Kidney tubule cell (primary cell): ENCODE measurements at places on chromosomes 2 and 18.

GRCh38 chr18:22488554-22488953 lies 70.8 kb upstream of the CTAGE1 start:
- DNase-seq = no peak

DNA sequence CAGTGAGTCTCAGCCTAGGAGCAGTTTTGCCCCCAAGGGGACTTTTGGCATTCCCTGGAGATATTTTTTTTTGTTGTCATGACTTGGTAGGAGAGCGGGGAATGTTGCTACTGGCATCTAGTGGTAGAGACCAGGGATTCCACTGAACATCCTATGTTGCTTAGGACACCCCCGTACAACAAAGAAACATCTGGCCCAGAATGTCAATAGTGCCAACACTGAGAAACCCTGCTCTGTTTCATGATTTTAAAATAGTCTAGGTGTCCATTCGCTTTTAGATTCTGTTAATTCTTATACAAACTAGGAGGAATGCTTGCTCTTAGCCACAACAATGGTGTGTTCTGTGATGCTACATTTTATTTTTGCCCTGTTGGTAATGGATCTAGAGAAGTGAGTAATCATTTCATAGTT lies 225.8 kb upstream of the SIX3 start:
- peak; percentile 45 for DNase-seq

DNA sequence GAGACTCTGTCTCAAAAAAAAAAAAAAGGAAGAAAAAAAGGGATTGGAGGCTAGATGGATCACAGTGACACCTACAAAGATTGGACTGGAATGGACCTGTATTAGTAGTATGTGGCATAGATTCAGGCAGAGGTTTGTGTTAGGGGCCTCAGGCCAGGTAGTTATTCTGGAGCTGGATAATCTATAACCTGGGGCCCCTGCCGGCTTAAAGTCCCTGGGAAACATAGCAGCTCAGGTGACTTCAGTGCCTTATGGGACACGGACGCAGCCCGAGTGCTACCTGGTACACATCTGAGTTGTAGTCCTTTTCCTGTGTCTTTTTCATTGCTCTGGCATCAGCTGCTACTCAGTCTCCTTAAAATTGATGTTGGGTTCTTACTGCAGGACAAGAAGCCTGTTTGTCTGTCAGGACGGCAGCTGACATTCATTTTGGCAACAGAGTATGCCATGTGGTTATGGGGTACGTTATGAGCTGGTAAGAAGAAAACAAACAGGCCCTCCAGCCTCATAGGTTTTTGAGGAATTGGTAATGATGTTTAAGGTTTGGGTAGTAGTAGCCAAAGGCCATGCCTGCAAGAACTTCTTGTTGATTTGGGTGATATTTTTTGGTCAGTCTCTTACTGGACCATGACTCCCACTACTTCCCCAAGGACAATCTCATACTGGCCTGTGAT lies 27.8 kb downstream of the AGFG1 start:
- DNase-seq = no peak

GRCh38 chr18:51153659-51154371 lies 43.7 kb downstream of the MEX3C start:
- DNase-seq = no peak

- peak; percentile 37 for DNase-seq
Measured at GRCh38 chr18:36735130-36735529, 93.7 kb downstream of the TPGS2 start.

GRCh38 chr2:45872211-45872610 lies 220.7 kb downstream of the PRKCE start:
- DNase-seq = peak; percentile 86

DNA sequence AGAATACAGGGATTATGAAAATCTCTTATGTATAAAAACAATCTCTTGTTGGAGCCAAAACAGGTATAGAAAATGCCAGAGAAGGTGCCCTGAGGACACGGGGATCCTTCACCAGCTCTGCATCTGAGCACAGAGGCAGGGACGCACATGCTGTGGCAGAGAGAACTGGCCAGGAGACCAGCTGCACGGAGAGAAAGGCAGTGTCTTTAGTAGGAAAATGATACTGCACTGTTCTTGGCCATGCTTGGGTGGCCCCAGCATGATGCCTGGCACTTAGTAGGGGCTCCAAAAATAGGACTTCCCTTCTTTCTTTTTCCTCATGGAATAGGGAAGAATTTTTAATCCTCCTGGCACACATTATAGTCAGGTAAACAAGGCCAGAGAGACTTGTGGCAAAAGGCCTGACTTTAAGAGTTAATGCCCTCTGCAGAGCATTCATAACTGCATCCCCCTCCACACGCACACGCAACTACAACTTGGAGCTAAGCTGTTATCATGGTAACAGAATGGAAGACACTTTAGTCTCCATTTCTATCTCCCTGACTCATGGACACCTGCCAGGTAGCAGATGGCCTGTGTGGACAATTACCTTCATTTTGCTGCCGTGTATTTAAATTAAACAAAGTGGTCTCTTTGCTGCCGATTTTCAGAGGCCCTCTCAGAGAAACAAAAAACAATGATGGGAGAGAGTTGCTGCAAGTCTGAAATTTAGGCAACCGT lies 59.7 kb upstream of the DNMT3A start:
- DNase-seq = no peak

DNA sequence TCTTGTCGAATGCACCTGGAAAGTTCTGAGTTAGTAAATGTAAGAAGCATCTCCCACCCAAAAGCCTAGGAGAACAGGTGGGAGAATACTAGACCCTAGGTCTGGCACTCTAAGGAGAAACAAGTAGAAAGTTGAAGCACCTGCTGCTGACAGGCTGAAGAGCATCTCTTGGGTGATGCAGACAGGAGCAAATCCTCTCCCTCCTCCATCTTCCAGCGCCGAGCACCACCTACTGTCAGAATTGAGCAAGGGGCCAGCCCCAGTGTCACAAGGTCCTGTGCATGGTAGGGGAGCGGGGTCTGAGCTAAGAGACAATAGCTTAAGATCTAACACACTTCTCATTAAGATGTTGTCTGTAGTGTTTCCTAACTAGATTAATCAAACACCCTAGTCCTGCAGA lies 52.9 kb downstream of the HK2 start:
- DNase-seq = no peak

DNA sequence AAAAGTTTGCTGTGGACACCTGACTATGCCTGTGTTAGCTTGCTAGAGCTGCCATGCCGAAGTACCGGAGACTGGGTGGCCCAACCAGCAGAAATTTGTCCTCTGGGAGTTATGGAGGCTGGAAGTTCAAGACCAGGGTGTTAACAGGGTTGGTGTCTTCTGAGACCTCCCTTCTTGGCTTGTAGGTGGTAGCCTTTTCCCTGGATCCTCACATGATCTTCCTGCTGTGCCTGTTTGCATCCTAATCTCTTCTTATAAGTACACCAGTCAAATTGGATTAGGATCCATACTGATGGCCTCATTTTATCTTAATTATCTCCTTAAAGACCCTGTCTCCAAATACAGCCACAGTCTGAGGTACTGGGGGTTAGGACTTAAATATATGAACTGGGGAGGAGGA lies 845 bp downstream of the TMEM177 start:
- no peak for DNase-seq

DNA sequence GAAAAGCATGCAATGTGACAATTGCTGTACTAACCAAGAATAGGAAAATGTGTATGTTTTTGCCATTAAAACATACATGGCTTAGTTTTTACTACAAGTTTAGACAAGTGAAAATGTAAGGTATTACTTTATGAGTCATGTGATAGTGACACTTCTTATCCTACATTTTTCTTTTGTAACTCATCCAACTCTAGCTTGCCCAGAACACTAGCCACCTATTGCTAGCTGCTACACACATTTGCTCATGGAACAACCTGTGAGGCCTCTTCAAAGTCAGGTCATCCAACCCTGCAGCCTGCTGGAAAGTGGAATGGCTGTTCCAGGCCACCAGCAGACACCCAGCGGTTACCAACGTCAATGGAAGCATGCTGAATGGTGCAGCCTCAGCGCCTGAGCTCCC lies 1043.9 kb downstream of the TMEM182 start:
- peak; percentile 76 for DNase-seq

- peak; percentile 2 for DNase-seq
Measured at GRCh38 chr2:107529146-107529545, 297.5 kb upstream of the RGPD4 start.

GRCh38 chr2:74146929-74147726 lies 584 bp downstream of the BOLA3 start:
- DNase-seq = peak; percentile 40

DNA sequence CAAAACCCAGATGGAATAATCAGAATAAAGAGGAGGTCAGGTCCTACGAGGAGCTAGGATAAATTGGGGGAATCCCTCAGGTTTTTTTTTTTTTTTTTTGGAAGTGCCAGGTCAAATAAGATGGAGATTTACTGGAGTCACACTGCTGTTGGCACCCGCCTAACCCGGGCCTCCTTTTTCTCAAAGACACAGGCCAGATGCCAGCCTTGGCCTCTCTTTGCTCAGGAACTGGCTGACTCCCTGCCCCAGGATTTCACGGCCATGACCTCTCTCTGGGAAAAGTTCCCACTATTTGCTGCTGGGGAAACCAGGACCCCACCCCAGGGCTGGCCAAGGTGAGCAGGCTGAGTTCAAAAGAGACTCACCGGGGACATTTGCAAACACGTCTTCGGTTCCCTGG lies 2.5 kb downstream of the CD8A start:
- no peak for DNase-seq

- no peak for DNase-seq
Measured at GRCh38 chr2:1664698-1665097, 79.6 kb downstream of the PXDN start.

DNA sequence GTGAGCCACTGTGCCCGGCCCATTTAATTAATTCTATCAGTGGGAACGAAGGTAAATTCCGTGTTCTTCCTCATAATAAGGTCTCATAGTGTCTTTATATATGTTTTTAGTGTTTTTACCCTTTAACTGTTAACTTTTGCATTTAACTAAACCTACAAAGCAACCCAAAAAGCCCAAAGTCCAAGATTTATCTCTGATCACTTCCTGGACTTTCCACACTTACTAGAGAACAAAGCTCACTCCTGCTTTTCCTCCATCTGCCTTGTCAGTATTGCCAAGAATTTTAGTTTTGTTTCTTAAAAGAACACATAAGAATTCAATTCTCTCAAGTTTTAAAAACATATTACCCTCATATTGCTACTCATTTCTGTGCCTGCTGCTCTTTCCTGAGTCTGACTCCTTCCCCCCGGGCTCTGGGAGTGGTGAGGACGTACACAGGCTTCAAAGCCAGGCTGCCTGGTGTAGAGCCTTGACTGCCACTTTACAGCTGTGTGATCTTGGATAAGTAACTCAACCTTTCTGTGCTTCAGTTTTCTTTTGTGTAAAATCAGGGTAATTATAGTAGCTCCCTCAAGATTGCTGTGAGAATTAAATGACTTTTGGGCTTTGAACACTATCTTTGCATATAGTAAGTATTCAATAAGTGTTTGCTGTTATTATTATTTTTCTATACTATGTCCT lies 24.9 kb upstream of the GPR155 start:
- no peak for DNase-seq

GRCh38 chr2:170847716-170848115 lies 31.0 kb downstream of the GAD1 start:
- DNase-seq = peak; percentile 33

DNA sequence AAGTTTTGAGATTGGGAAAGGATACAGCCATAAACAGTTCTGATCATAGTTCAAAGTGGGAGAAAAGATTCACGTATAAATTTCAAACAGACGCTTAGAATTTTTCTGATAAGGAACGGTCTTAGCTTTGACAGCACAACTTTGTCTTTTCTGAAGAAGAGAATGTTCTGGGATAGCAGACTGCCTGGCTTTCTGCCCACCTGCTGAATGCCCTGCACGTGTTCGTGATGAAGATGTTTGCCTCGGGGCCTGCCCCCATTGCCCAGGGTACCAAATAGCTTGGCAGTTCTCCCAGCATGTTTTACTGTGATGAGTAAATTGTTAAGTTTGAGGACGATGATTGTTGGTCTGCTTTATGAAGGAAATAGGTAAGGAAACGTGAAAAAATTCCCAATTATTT lies 4.6 kb downstream of the MRPL33 start:
- peak; percentile 67 for DNase-seq

- DNase-seq = no peak
Measured at GRCh38 chr18:53752781-53753367, 471.6 kb downstream of the MBD2 start.

DNA sequence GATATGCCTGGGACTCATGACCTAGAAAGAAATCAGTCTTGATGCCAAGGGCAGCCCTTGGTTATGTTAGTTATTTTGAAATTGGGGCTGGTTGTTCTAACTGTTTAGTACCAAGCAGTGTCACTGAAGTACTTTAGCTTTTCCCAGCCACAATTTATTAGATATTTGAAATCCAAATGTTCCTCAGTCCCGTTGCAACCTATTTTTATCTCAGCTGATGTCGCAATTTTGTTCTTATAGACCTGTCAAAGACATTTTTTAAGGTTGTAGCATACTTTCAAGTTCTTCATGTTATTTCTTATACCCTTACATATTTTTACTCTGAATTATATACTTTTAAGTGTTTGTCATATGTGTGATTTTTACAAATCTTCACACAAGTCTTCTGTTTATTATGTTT lies 100.1 kb downstream of the LRP1B start:
- DNase-seq = no peak

GRCh38 chr2:43223521-43224001 lies 2.8 kb downstream of the ZFP36L2 start:
- DNase-seq = peak; percentile 26

- peak; percentile 70 for DNase-seq
Measured at GRCh38 chr2:206981739-206982340, 42.5 kb downstream of the CPO start.

GRCh38 chr2:20667151-20667530 lies 197 bp downstream of the GDF7 start:
- no peak for DNase-seq

DNA sequence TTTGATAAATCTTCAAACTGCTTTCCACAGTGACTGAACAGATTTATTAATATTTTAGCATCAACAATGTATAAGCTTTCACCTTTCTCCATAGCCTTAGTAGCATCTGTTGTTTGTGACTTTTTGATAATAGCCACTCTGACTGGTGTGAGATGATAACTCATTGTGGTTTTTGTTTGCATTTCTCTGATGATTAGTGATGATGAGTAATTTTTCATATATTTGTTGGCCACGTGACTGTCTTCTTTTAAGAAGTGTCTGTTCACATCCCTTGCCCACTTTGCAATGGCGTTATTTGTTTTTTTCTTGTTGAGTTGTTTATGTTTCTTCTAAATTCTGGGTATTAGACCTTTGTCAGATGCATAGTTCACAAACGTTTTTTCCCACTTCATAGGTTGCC lies 952.9 kb downstream of the TRIB2 start:
- DNase-seq = no peak
